Neural progenitor cell (in vitro differentiated cells): ENCODE measurements at places on chromosomes 4 and X. TPM values are rescaled to one million over a fixed set of nuclear protein-coding genes. Genes with fewer than 3 reads are reported as not detected.

DNA sequence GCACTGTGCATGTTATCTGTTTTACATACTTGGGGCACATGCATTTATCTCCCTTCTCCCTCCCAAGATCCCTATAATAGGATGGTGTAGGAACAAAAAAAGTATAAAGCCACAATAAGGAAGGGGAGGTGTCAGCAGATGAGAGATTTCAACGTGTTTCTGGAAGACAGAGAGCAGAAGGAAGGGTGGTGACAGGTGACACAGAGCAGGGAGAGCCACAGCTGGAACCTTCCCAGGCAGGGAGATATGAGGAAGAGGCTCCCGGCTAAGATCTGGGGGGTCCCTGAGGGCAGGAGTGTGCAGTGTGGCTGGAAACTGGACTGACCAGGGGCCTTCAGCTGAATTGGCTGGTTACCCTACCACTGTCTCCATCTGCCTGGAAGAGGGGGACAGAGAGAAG is 107.4 kb downstream of the BCOR start:
- no peaks in the 10 kb centered on the region for H3K36me3 ChIP-seq
- peaks cover 20% of the 10 kb centered on the region for H3K4me1 ChIP-seq
- no peak overlapping the region for H3K4me3 ChIP-seq
- no peak for DNase-seq
- no peak overlapping the region for H3K27ac ChIP-seq

- H3K27me3 ChIP-seq, result no peaks in the 10 kb centered on the region
- no peak overlapping the region for H3K4me3 ChIP-seq
- peak; percentile 77 for DNase-seq
- H3K27ac ChIP-seq, result no peak overlapping the region
- no peaks in the 10 kb centered on the region for H3K4me1 ChIP-seq
Observed at GRCh38 chr4:109998867-109999584, 86.3 kb downstream of the EGF start.

- DNase-seq, result no peak
- no peaks in the 10 kb centered on the region for H3K36me3 ChIP-seq
- H3K4me3 ChIP-seq, result no peak overlapping the region
- no peak overlapping the region for H3K27ac ChIP-seq
Observed at GRCh38 chrX:14073556-14073955, 43.9 kb upstream of the GEMIN8 start.

PDCL2 gene
- not detected in 2 replicates for total RNA-seq

DNA sequence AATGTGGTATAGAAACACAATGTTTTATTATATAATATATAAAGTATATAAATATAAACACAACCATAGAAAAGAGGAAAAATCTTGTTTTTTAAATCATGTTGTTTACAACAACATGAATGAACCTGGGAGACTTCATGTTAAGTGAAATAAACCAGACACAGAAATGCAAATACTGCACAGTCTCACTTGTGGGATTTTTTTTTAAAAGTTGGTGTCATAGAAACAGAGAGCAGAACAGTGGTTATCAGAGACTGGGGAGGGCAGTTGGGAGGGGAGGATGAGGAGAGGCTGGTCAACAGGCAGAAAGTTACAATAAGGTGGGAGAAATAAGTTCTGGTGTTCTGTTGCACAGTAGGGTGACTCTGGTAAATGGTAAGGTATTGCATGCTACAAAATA is 57.1 kb downstream of the FREM3 start:
- DNase-seq, result no peak
- H3K27me3 ChIP-seq, result no peaks in the 10 kb centered on the region
- H3K27ac ChIP-seq, result no peak overlapping the region
- no peak overlapping the region for H3K4me3 ChIP-seq
- H3K36me3 ChIP-seq, result no peaks in the 10 kb centered on the region
